Stimulated activated CD4-positive, alpha-beta T cell treated with anti-CD3 and anti-CD28 coated beads, Interleukin-15, amount 100 ng/mL, for 1 hour (primary cell): ENCODE measurements at places on chromosomes 6 and 20.

GRCh38 chr6:23704479-23705052 is 421.4 kb upstream of the NRSN1 start:
- no peak for DNase-seq

DNA sequence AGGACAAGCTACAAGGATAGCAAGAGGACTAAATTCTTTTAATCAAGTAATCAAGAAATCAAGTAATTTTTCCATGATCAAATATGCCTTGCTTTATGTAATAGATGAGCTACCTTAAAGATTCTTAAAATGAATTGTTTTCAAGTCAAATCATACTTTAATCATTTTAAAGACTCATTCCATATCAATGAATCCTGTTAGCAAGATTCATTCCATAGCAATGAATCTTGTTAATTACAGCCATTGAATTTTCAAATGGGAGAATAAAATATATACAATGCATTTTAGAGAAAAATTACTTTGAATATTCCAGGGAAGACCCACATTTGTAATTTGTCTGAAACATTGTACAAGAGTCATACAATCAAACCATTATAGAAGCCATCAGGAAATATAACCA is 145.7 kb downstream of the RFX6 start:
- DNase-seq, result no peak

DNA sequence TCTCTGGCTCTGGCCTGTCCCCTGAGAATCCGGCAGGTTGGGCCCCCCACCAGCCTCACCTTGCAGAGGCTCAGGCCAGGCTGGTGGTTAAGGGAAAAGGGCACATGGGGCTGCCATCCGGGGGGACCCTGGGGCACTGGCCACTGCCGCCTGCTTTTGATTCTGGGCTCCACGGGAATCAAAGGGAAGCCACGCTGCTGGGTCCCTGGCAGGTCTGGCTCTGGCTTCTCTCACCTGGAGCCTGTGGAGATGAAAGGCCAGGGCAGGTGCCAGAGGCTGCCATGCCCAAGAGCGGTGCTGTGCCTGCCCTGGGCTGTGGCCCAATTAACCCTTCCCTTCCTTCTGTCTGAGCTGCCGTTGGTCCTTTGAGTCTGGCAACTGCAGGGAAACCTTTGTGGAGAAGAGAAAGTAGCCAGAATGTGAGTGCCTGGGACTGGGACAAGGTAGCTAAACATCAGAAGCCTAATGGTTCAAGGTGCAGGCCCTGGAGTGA is 9.4 kb upstream of the CDH22 start:
- DNase-seq, result no peak

- DNase-seq, result no peak
These were observed 13.1 kb downstream of the UTRN start for GRCh38 chr6:144298194-144298593.

- DNase-seq, result no peak
These were observed 10.2 kb upstream of the PRND start for GRCh38 chr20:4711511-4711910.

DNA sequence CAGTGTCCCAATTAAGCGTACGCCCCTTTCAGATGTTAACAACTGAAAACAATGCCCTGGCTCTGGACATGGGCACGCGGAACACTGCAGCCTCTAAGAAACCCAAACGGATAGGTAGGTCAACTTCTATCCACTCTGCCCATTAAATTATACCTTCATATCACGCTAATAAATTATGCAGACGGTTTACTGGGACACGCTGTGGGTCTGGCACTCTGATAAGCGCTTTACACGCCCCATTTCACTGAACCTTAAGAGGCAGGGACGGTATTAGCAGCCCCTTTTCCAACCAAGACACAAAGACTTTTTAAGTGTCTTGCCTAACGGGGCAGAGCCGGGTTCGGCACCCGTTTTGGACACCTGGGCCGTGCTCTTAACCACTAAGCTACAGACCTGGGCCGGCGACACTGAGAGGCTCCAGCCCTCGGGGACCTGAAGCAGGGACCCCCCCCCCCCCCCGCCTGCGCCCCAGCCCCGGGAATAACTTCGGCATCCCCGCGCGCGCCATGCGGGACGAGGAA is 744 bp downstream of the STAU1 start:
- no peak for DNase-seq

DNA sequence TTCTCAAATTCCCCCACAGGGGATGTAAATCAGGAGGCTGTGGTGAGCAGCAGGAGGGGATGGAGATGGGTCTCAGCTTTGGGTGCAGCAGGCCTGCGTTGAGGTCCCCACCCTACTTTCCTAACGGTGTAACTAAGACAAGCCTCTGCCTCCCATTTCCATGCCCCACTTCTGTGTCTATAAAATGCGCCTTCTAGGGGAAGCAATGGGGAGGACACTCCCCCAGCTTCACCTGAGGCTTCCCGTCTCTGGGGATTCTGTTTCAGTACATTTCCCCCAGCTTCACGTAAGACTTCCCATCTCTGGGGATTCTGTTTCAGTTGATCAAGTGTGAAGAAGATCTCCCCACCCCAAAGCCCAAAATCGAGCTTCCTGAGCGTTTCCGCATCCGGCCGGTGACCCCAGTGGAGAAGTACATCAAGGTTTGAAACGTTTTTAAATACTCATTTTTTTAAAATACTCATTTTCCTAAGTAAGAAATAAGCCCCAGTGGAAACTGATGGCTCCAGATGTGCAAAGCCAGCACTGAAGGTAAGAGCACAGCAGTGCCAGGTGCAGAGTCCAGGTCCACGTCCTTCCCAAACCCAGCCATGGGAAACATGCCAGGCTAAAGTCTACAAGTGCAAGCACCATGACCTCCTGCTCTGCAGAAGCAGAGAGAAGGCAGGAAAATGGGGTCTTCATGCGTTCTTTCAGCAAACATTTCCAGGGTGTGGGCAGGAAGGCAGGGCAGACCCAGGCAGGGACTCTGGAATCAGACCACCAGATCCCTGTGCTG is 73.1 kb downstream of the ANKRD60 start:
- no peak for DNase-seq

- no peak for DNase-seq
These were observed 114.4 kb downstream of the TASP1 start for GRCh38 chr20:13524339-13524738.

GRCh38 chr20:63106108-63106764 is 99.5 kb upstream of the BHLHE23 start:
- DNase-seq, result no peak

DNA sequence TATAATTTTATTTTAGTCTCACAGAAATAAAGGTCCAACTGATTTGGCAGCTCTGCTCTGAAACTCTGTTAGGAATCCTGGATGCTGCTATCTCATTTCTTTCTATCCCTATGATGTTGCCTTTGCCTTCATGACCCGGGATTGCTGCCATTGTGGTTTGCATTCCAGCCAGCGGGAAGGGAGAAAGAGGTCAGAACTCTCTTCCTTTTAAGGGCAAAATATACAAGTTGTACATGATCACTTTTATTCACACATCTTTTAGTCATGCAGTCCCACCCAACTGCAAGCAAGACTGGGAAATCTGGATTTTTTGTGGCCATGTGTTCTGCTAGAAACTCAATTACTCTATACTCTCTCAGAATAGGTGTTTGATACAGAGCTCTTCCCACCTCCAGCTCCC is 263.1 kb upstream of the ZFP64 start:
- DNase-seq, result no peak

GRCh38 chr20:50744143-50744792 is 12.9 kb downstream of the PARD6B start:
- no peak for DNase-seq
